DMS79 (cell line): ENCODE measurements at places on chromosomes 3 and 15.

- DNase-seq, result no peak
Observed at GRCh38 chr3:51974963-51975851, at the start of gene ABHD14A. Gene ABHD14A, plus strand, starts transcription at chr3:51975064. Its CDS starts 72 bp downstream, at chr3:51975136.

DNA sequence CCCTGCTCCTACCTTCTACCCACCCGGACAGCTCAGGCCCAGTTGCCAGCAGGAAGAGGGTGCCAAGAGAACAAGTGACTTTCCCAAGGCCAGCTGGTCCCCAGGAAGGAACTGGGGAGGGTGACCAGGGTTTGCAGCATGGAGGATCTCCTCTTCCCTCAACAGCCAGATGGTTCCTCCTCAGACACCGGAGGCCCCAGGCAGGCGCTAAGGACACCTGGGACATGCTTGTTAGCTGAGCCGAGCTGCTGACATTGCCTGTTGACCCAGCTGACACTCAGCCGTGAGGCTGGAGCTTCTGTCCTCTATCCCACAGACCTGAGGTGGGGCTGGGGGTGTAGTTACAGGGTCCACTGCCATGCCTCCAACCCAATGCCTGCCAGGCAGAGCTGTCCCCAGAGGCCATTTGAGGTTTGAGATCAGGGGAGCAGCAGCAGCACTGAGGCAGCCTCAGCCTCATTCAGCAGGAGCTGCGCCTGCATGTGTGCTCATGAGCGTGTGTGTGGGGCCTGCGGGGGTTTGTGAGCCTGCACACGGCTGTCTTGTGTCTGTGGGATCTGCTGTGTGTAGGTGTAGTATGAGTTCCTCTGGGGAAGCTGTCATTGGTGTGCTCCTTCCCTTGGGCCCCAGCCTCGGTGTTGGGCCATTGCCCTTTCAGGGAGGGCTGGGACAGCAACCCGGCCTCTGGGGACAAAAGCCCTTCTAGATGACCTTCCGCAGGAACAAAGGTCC is 7.1 kb downstream of the CPLX3 start:
- DNase-seq, result no peak

- DNase-seq, result no peak
Observed at GRCh38 chr3:53845103-53845880, 927 bp downstream of the CHDH start.

DNA sequence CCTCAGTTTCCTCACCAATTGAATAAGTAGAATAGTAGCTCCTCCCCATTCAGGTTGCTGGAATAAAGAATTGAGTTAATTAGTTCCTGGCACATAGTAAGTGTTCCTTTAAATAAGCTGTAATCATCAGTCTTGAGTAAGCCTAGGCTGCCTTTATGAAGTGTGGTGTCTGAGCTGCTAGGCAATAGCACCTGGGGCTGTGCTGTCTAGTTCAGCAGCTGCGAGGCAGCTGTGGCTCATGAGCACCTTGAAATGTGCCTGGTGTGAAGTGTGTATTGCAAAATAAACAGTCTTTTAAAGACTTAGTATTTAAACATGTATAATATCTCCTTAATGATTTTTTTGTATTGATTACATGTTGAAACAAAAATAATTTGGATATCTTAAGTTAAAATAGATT is 77.6 kb downstream of the TOP2B start:
- no peak for DNase-seq

DNA sequence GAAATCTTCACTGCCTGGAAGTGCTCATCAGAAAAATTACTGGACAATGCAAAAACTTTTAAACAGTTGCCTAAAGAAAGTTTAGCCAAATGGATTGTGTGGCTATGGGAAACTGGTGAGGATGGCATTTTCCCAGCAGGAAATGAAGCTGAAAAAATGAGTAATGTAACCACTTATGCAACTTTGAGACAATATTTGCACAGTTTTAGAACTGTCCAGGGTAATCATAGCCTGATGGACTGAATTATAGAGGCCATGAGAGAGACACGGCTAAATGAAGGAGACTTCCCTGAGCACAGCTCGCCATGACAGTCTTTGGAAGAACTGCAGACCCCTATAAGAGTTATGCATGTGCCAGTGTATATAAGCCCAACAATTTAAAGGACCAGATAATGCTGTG is 881.5 kb downstream of the VGLL3 start:
- DNase-seq, result no peak

- DNase-seq, result no peak
Observed at GRCh38 chr3:111151438-111151837, 79.8 kb downstream of the NECTIN3 start.

DNA sequence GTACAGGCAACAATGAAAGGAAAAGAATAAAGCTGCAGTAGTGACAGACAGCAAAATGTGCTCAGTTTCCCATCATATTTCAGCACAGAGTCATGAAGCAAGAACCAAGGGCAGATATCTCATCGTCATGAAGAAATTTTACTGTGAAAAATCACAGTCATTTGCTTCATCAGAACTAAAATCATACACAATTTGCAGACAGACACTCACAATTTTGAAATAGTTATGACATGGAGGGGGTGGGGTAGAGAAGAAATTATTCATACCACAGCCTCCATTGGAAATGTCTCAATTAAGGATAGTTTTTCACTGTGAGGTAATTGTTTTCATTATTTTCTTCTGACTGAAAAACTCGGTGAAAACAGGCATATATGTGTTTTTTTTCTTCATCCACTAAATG is 78.8 kb upstream of the CNTN3 start:
- DNase-seq, result no peak

- DNase-seq, result no peak
Observed at GRCh38 chr15:68384451-68385239, 47.3 kb downstream of the ITGA11 start.

DNA sequence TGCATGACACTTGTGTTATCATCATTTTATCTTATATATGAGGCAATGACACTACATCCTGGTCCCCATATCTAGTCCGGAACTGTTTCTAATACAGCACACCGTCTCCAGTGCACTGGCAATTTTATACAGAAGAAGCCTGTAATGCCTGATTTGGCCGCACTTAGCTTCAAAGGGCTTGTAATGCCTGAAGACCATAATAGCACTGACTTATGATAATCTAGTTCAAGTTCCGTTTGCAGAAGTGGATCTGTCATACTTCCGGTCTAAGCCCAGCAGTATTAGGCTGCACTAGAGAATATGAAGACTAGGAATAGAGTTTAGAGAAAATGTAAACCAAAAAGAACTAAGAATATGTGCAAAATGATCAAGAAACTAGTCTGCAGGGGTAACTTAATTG is 1.3 kb downstream of the BNIP2 start:
- no peak for DNase-seq

GRCh38 chr3:11545186-11545851 is 98.4 kb downstream of the VGLL4 start:
- DNase-seq, result no peak

GRCh38 chr3:172074586-172074985 is 35.2 kb downstream of the FNDC3B start:
- DNase-seq, result no peak

GRCh38 chr3:111881480-111881879 is 22.4 kb downstream of the PHLDB2 start:
- no peak for DNase-seq

- no peak for DNase-seq
Observed at GRCh38 chr15:81809543-81809942, 236.3 kb downstream of the MEX3B start.

DNA sequence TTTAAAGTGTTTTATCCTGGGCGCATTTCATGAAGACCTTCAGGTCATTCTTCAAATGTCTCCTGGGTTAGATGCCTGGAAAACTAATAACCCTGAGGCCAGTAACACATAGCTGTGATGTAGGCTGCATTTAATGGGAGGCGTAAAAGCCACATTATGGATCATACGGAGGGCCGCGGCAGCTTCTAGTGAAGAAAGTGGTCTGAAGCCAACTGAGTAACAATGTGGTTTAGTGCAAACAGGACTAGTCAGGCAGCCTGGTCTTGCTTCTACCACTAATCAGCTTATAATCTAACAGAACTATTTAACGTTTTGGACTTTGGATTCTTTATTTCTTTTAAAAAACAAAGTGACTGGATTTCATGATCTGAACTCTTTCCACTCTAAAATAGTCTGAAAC is 54.4 kb downstream of the ADAMTSL3 start:
- DNase-seq, result no peak

GRCh38 chr3:183924956-183925355 is 40.3 kb upstream of the PARL start:
- DNase-seq, result no peak

DNA sequence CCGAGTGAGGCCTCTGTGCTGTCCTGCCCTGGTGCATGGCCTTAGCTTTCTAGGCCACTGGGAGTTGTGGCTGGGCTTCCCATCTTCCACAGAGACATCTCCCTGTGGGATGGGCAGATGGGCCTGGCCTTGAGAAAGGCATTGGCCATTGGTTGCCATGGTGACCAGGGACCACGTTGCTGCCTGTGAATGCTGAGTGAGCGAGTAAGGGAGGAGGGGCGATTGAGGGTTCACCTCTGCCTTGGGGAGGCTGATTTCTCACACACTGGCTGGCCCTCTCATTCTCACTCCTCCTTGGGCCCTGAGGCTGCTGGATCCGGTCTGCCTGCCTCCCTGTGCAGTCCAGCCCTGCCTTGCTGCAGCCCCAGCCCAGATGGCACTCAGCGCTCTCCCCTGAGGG is 26.4 kb upstream of the DOCK3 start:
- DNase-seq, result no peak

GRCh38 chr15:25982736-25983135 is 119.6 kb upstream of the ATP10A start:
- no peak for DNase-seq

DNA sequence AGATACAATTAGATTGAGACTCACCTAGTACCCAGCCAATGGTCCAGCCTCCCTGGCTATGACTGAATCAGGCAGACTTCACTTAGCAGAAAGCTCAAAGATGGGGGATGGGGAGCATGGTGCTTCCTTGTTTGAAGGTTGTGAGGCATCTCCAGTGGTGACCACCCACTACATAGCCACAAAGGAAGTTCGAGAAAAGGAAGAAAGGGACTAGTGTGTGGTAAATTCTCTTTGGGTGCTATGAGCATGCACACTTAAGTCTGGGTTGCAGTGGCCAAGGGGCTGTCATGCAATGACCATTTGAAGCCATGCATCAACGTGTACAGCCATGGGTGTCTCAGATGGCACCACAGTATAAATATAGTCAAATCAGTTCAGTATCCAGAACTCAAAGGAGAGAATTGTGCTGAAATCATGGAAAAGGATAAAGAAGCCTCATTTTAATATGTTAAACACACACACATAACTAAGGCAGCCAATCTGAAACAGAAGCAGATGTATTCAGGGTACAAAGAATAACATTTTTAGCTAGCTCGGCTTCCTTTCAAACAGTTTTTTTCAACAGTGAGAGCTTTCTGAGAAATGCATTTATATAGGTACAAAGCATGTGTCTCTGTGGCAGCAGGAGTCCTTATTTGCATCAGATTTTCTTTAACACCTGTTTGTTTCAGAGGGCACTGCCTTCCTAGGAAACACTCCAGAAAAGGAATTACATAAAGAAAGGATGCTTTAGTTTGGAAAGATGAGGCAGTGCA is 275.5 kb downstream of the GAP43 start:
- DNase-seq, result no peak

GRCh38 chr3:58938057-58938456 is 111.8 kb downstream of the CFAP20DC start:
- DNase-seq, result no peak

DNA sequence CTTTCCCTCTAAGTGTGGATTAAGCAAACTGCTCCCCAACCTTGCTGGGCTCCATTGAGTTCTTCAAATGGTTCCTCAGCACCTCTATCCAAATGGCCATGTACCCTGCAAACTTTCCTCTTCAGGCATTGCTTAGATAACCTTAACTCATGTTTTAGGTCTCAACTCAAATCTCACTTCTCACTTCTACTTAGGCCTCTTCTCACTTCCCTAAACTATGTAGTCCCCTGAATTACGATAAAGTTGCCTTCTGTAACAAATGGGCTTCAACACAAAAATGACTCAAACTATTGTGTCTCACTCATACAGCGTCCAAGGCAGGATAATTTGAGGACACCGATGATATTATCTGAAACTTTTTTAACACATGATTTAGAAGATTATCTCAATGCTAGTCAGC is 62.4 kb upstream of the STAC start:
- DNase-seq, result no peak
